ENCODE measurements at places on chromosomes 7 and 10. TPM values are rescaled to one million over a fixed set of nuclear protein-coding genes. Genes with fewer than 3 reads are reported as not detected.

Gene CLDN4
- not detected for total RNA-seq

Gene AKR1B15
- total RNA-seq = not detected

Gene SH2D4B
- 0.23 TPM for total RNA-seq

Gene GFRA1
- total RNA-seq = not detected

Gene ODAD2
- not detected for total RNA-seq

Gene ZPBP
- total RNA-seq = not detected

Gene NSUN5
- 72.5 TPM for total RNA-seq

Gene TMEM196
- not detected for total RNA-seq

Gene SPOCK2
- total RNA-seq = 104 TPM

Gene NAT16
- total RNA-seq = not detected

Gene DUSP5
- total RNA-seq = 79.9 TPM

Gene ZNF438
- 3.2 TPM for total RNA-seq

Gene ZNF467
- total RNA-seq = 0.21 TPM

Gene CALHM2
- 14.0 TPM for total RNA-seq

Gene ZNF117
- total RNA-seq = 3.6 TPM

Data from activated CD4-positive, alpha-beta T cell treated with anti-CD3 and anti-CD28 coated beads, Interleukin-2, amount 10 ng/mL, durations not matched to agents 24 days and 14 days (primary cell).